Right renal cortex interstitium (tissue), 3 donors: ENCODE measurements at places on chromosomes 6 and 20.

DNA sequence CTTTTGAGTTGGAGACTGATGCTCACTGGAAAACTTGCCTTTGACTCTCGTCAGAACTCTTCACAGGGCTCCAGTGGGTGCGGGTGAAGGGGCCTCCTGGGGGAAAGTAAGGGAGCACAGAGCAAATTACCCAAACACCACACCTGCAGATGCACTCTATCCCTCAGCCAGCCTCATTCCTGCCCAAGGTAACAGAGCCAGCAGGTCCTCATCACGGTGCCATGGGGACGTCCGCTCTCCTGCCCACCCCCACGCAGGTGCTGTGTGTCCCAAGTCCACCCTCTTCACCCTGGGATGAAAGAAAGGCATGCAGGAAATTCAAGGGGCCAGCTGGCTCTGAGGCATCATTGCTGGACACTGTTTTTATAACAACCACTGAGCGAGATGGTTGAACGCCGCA, 269.0 kb downstream of the SMOC2 start:
- DNase-seq = no peak

DNA sequence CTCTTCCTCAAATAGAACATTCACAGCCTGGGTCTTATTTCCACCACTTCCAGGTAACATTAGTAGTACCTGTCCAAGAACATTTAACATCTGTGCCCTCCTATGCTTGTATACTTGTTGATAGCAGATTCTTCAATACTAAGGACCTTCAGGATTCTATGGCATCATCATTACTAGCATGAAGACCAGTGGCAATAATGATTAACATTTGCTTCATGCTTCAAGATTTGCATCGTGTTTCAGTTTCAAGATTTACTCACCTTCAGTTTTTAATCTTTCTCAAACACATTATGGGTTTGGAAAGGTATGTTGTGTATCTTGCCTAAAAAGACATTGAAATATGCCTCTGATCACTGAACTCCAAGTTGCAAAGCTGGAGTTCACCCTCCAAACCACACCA, 412.8 kb upstream of the NRSN1 start:
- DNase-seq = no peak

GRCh38 chr6:44441091-44441855, 53.8 kb downstream of the CDC5L start:
- no peak for DNase-seq

- DNase-seq = no peak
Measured at GRCh38 chr6:157681041-157681650, 141.9 kb upstream of the SNX9 start.

DNA sequence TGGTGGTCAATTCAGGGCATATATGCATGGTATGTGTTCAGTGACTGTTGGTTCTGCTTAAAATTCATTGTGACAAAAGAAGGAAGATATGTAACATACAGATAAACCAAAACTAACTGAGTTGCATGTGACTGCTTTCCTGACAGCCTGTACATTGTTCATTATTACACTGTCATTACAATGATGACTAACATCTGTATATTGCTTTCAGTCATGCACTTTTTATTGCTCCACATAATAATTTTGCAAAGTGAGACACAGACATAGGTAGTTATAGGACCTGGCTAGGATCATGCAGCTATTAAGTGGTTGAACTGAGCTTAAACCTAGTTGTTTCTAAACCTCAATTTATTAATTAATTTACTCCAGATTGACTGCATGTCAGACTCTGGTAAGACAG, 703.2 kb downstream of the HDGFL1 start:
- no peak for DNase-seq

- DNase-seq = no peak
Measured at GRCh38 chr20:19774135-19774933, 16.3 kb downstream of the RIN2 start.

GRCh38 chr6:140779991-140780596, 1352.6 kb upstream of the GJE1 start:
- DNase-seq = no peak

DNA sequence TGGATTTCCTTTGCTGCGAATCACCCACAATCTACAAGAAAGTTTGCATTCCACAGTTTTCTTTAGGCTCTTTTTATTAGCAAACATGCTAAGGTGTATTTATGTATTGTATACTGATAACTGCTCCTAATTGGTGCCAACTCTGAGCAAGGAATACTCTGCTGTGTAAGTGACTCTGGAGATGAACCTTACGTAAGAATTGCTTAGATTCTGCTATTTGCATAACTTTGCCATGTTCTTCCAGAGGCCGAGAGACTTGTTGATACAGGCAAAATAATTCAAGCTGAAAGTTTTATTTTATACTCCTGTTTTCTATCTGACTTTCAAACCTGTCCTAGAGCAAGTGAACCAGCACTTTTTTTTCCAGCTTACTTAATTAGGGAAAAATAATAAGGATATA, 461.3 kb downstream of the GJA1 start:
- no peak for DNase-seq
